ENCODE measurements at places on chromosomes 1 and 21. TPM values are rescaled to one million over a fixed set of nuclear protein-coding genes. Genes with fewer than 3 reads are reported as not detected.

Gene CAPN8
- total RNA-seq, result not detected

Gene ADORA3
- 2.2 TPM for total RNA-seq

Gene S100A14
- not detected for total RNA-seq

Gene ADAMTS5
- 5.3 TPM for total RNA-seq

All from parietal lobe (tissue), 2 donors.